ENCODE measurements at places on chromosomes 6 and 20.

DNA sequence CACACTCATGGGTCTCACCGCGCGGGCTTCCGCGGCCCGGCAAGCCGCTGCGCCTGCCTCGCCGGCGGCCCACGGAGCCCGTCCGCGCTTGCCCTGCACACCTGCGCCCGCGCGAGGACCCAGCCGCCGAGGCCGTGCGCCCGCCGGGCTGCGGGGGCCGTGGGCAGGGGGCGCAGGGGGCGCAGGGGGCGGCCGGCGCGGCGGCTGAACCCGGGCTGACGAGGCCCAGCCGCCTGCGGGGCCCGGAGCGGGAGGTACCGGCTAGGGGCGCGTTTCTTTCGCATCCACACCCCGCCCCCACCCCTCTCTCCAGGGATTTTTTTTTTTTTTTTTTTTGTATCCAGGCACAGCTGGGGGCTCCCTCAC lies 43.8 kb upstream of the OSTM1 start:
- no peak for DNase-seq

GRCh38 chr6:130307752-130308361 lies 58.0 kb upstream of the TMEM200A start:
- no peak for DNase-seq

DNA sequence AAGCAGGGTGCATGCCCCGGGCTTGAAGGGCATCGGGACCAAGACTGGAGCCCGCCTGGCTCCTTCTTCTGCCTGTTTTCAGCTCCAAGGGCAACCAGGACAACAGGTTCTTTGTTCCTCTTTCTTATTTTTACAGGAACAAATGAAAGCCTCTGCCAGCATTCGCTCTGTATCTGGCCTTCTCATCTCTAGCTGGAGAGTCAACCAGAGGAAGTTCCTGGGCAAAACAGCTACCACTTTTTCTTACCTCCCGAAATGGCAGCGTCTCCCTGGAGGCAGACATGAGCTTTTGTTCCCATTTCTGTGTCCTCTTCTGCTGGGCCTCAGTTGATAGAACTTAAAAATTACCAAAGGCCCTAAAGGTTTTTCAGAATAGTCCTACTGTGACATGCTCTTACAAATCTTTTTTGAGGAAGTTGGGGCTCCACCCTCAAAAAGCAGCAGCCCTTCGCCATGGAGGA lies 74.1 kb upstream of the NAA20 start:
- DNase-seq, result no peak

- no peak for DNase-seq
Observed at GRCh38 chr20:59404749-59405148, 104.3 kb downstream of the EDN3 start.

DNA sequence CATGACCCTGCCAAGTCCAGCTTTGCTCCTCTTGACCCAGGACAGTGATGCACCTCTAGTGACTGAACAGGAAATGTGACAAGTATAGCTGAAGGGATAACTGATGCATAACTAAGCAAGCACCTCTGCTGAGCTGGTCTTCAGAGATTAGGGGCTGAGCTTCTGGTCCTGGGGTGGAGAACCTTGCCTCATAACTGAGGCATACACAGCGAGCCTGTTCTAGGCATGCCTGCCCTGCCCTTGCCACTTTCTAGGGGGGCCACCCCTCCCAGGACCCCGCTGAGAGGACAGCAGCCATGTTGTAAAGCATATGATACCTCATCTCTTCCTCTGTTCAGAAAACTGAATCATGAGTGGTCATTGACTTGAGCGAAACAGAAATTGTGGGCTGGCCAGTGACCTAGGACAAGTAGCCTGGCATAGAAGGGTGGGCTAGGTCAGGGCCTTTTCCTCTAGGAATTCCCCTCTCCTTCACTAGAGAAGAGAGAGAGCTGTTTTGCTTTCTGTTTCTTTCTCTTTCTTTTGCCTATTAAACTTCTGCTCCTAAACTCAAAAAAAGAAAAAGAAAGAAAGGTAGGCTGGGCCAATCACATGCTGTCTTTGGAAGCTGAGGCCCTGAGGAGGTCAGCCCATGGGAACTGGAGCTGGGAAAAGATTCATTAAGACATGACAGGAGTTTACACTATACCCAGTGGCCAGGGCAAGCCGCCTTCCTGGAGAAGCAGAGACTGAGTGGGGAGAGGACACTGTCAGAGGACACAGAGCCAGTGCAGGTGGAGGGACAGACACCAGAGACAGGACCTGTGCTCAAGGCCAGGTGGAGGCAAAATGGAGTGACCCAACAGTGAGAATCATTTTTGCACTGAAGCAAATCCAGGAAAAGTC lies 23.1 kb downstream of the ALDH5A1 start:
- no peak for DNase-seq

DNA sequence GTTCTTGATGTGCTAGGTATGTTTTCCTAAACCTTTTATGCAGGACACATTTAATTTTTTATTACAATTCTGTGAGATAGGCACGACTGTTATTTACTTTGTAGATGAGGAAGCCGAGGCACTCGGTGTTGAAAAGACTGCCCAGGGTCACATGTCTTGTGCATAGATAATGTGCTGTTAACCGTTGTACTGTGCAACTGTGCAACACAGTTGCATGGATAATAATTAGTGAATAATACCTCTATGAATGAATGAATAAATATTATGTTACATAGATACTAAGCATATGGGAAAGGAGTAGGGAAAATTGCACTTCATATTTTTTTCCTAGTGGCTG lies 60.3 kb upstream of the DEK start:
- no peak for DNase-seq

- DNase-seq, result no peak
Observed at GRCh38 chr6:24916496-24916895, 19.3 kb downstream of the RIPOR2 start.

GRCh38 chr6:41729624-41730023 lies 5.8 kb downstream of the TFEB start:
- DNase-seq, result no peak

- no peak for DNase-seq
Observed at GRCh38 chr6:164898412-164898811, 411.0 kb downstream of the C6orf118 start.

DNA sequence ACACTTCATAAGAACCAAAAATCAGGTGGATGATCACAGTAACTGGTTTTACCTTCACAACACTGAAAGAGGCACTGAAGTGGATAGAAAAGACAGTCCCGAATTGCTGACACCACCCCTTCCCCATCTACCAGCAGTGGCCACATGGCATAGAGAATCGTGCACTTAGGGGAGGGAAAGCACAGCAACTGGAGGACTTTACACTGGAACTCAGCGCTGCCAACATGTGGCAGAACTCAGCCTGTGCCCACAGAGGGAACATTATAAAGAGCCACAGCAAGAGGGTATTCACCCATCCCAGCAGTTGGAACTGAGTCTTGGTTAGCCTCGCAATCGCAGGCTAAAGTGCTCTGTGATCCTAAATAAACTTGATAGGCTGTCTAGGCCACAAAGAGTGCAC lies 6.5 kb upstream of the KIAA1586 start:
- no peak for DNase-seq

DNA sequence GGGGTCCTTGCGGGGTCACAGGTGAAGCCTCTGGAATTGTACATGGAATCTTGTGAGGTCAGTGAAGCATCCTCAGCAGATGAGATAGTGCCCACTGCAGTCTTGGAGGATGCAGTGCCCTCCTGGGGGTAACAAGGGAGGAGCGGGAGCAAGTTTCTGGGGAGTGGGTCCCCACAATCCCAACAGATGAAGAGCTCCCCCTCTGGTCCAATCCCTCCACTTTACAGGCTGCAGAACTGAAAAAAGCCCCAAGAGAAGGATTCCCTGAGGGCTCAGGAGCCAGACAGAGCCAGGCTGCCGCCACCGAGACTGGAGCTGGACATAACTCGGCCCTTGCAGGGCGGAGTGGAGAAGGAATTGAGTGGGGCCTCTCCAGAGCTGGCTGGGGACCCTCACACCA lies 52.4 kb downstream of the TTI1 start:
- DNase-seq, result no peak
